Stimulated activated CD8-positive, alpha-beta memory T cell treated with anti-CD3 and anti-CD28 coated beads, Interleukin-4, amount 100 ng/mL, for 4 hours (primary cell): ENCODE measurements at places on chromosomes 11 and 22.
A peak's percentile ranks its signal among the peaks of the same experiment; 100 is the strongest.

DNA sequence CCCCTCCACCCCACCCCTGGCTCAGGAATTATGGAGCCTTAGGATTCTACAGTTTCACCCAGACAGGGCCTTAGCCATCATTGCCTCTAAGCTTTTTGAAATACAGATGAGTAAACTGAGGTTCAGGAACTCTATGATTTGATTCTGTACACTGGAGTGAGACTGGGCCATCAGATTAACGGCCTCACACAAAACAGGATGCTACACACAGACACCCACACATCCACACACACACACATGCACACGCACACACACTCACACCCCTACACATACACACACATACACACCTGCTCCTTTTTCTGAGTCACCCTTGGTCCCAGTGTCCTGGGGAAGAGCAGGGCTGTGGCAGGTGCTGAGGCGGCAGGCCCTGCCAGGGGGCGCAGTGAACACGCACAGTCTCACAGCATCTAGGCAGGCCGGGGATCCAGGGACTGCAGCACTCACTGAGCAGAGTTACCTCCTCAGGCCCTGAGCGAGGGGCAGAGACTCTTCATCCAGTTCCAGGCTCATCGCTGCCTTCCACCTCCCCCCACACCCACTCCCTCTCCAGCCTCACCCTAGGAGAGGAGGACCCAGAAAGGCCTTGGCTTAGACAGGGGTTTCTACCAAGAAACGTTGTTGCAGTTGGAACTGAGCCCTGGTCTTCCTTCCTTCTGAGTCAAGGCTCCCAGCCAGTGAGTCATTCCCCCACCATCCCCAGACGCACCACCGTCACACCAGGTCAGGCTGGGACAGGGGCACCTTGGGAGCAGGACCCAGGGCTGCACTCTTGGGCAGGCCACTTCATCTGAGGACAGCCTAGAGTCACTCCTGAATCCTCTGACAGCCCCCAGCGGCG is 89.8 kb upstream of the PARVA start:
- DNase-seq, result no peak

- DNase-seq, result no peak
These were observed 39.7 kb downstream of the ACAT1 start for GRCh38 chr11:108160970-108161566.

DNA sequence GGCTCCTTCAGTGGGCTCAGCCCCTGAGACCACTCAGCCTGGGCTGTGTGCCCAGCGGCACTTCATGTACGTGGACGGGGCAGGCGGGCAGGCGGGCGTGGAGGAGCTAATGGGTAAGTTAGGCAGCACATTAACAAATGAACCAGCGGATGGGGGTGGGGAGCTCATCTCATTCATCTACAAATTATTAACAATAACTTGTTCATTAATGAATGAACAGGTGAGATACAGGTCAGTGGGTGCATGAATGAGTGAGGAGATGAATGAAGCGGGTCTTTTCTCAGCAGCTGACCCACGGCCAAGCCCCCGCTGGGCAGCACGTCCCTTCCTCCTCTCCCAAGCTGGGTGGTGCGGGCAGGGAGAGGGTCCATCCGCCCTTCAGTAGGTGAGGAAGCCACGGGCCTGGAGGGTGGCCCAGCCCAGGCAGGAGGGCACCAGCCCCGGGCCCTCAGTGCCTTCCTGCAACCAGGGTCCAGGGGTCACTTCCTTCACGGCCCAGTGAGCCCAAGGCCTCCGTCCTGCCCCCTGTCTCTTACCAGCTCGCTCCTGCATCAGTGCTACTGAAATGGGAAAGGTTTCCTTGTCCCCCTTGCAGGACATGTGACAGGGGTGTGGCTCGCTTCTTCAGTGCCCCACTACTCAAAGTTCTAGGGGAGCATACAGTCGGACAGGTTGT is 60.5 kb upstream of the KCNQ1OT1 start:
- DNase-seq, result no peak

DNA sequence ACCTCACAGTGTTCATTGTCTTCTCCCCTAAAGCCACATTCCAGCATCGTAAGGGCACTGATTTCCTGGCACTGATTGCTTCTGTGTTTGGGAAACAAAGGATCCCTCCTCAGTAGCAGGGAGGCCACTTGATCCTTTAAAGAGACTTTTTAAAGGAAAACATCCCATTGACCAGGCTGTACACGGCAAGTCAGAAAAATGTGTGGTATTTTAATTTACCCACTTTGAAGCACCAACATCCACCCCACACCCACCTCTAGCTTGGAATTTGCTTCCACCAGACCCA is 364.9 kb downstream of the SHANK2 start:
- no peak for DNase-seq

DNA sequence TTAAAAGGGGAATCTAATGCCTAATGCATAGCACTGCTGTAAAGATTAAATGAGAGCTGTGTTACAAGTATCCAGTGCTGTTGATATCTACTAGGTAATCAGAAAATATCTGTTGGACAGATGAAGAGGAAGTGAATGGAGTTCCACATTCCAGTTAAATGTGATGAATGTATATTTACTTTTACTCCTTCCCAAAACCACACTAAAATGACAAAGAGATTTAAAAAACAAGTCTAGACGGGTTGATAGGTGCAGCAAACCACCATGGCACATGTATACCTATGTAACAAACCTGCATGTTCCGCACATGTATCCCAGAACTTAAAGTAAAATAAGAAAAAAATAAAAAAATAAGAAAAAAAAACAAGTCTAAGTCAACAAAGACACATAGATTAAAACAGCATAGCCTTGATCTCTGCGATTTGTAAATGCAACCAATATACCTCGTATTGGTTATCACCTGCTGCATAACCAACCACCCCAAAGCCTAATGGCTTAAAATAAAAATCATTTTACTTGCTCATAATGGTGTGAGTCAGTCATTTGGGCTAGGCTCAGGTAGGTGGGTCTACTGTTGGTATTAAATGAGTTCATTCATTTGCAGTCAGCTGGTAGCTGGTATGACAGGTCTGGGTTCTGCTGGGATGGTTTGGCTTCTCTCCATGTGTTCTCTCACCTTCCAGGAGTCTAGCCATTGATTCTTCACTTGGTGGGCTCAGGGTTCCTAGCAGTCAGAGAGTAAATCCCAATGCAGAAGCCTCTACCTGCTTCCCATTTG is 39.7 kb upstream of the SLC6A5 start:
- DNase-seq, result no peak

- no peak for DNase-seq
These were observed 483 bp upstream of the ABTB2 start for GRCh38 chr11:34358258-34358727.

DNA sequence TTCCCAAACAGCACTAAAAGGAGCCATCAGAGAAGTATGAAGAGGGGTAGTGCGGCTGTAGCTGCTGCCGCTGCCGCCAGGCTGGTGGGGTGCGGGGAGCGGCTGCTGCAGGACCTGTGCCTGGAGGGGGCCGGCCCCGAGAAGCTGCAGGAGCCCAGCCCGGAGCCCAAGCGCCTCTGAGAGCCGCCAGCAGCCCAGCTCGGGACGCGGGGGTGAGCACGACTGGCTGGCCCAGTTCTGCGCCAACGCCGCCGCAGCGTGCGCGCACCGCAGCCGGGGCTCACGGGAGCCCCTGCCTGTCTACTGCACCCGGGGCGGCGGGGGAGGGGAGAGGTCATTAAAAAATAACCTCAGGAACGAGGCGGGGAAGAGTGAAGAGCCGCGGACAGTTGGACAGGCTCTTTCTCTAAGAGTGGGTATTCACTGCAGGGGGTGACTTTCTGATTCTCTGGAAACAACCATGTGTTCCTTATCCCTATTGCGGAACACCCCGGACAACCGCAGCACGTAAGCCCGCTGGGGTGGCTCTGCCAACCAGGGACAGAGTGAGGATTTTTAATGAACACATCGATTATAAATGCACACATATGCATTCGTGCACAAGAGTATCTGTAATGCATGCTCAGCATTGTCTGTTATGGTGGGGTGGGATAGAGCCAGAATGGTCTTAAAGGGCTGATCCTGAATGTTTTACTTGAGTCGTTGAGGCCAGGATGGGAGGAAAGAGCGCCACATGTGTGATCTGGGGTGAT is 453 bp downstream of the GAS2 start:
- DNase-seq, result no peak

GRCh38 chr11:61736310-61736709 is 16.1 kb upstream of the MYRF start:
- DNase-seq, result no peak

DNA sequence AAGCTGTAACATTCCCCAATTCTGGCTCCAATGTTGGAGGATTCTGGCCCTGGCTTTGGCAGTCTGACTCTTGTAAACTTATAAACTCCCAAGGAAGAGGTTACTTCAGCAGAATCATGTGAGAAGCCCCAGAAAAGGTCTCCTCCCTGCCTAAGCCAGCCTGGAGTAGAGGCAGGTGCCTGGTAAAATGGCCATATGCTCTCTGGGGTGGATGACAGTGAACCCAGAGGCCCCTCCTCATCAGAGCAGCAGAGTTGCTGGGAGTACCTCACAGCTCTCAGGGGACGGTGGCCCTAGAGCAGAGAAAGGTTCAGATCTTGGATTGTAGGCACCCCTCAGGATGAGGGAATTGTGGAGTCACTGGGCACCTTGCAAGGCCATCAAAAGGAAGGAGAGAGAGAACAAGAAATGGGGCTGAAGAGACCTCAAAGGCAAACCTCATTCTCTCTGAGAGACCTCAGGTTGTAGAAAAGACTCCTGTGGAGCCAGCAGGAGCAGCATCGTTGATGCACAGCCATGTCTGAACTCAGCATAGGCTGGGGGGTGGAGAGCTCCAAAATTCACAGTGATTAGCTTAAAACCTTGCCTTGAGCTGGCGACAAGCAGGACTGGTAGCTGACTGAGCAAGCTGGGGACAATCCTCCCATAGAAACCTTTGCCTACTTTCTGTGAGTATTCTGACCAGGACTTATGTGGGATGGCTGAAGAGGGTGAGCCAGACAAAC is 4.9 kb upstream of the P2RY6 start:
- DNase-seq, result no peak

DNA sequence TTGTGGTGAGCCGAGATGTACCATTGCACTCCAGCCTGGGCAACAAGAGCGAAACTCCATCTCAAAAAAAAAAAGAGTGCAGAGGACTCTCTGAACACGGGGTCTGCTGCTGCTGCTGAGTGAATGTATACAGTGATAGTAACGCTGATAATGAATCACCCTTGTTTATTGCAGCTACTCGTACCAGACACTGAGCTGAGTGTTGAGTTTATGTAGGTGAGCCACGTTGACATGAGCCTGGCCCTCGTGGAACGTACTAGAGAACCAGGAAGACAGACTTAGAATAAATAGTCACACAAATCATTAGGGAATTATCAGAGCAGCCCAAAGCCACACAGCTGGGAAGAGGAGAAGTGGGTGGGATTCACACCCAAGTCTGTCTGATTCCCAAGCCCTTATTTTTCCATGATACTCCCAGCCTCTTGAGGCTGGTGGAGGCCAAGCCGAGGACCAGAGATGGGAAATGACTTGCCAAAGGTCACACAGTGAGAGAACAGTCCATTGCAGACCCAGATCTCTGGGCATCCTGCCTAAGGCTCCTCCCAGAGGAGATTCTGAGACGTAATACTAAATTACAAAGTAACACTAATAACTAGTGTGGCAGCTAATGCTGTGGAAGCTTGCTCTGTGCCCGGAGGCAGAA is 34.8 kb downstream of the MB start:
- DNase-seq, result no peak

- DNase-seq, result peak; percentile 28
These were observed 19.3 kb downstream of the SCARF2 start for GRCh38 chr22:20418211-20418788.

- DNase-seq, result no peak
These were observed 27.8 kb upstream of the AMOTL1 start for GRCh38 chr11:94740083-94741021.

- DNase-seq, result peak; percentile 7
These were observed 84.0 kb upstream of the CTSC start for GRCh38 chr11:88421530-88421929.

GRCh38 chr11:86438685-86439084 is 64.0 kb downstream of the CCDC81 start:
- DNase-seq, result no peak

DNA sequence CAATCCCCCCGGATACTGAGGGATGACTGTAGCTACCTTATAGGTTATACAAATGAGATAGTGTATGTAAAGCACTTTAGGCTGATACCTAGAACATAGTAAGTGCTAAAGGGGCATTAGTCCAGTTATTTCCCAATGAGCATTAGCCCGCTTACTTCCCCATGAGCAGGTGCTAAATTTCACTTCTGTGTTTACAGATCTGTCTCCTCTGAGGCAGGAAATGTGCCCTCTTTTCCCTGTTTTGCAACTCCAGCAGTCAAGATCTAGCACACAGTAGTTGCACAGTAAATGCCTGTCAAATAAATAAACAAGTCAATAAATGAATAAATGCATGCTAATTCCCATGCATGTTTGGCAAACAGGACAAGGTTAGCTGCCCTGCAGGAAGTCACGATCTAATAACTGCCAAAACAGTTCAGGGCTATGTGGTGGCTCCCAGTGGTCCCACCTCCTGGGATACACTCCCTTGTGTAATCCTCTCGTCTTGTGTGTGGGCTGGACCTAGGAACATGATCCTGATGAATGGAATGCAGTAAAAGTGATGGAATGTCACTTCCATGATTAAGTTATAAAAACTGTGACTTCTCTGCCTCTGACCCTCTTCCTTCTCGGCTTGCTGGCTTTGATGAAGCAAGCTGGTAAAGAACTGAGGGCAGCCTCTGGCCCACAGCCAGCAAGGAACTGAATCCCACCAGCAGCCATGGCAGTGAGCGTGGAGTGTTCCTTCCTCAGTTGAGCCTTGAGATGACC is 459.0 kb downstream of the SOX6 start:
- no peak for DNase-seq

GRCh38 chr11:125941267-125941618 is 4.6 kb upstream of the VSIG10L2 start:
- no peak for DNase-seq

GRCh38 chr11:111777094-111778046 is 11.2 kb upstream of the PPP2R1B start:
- DNase-seq, result no peak

GRCh38 chr11:47356998-47357329 is 4.5 kb upstream of the MYBPC3 start:
- no peak for DNase-seq

DNA sequence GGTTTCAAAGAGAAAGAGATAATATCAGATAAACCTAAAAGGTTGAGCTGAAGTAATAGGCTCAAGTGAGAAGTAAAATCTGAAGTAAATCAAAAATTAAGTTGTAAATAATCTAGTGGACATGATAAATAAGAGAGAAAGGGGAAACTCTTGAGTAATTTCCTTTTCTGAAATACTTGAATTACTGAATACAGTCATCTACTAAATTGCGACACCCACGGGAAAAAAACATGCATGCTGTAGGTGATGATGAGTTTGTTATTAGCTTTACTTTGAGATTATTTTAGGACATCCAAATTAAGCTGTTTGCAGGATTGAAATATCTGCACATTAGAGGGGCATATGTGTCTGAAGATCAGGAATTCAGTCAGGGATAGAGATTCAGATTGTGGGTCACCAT is 50.0 kb upstream of the CARD18 start:
- DNase-seq, result no peak

DNA sequence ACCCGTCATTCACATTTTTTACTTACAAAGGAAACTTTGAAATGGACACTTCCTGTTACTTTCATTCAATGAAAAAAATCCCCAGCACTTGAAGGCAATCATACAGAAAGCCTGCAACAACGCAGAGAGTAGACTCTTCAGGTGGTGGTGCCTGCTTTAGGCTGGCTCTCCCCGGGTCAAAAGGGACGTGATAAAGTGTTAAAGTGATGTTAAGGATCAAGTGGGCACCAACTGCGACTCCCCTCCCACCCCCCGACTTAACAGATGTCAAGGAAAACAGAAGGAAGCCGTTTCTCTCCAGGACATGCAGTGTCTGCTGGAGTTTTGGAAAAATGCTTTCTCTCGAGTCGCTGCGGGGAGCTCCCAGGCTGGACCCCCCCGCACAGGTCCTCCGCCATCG is 414 bp upstream of the PNPLA3 start:
- DNase-seq, result no peak

- DNase-seq, result no peak
These were observed 583.7 kb upstream of the B3GAT1 start for GRCh38 chr11:134995741-134996140.
